ENCODE measurements at places on chromosomes 1 and 21. TPM values are rescaled to one million over a fixed set of nuclear protein-coding genes. Genes with fewer than 3 reads are reported as not detected.

DNA sequence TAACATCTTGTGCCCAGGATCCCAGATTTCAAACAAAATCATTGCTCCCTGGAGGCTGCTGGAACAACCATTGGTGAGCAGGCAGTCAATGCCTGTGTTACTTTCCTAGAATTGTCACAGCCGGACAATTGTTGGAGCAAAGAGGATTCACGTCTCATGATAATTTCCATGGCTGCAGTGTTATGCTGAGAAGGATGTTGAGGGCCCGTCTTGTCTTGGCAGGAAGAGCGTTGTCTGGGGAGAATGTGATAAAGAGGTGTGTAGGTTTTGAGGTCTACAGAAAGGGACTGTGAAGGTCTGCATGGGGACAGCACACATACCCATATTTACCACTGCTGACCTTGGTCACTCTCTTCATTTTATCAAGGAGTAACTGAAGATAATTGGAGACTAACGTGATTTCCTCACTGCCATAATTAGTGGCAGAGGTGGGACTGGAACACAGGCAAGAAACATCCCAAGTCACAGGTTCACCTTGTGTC lies 6.3 kb downstream of the MECR start:
- no peak for DNase-seq

DNA sequence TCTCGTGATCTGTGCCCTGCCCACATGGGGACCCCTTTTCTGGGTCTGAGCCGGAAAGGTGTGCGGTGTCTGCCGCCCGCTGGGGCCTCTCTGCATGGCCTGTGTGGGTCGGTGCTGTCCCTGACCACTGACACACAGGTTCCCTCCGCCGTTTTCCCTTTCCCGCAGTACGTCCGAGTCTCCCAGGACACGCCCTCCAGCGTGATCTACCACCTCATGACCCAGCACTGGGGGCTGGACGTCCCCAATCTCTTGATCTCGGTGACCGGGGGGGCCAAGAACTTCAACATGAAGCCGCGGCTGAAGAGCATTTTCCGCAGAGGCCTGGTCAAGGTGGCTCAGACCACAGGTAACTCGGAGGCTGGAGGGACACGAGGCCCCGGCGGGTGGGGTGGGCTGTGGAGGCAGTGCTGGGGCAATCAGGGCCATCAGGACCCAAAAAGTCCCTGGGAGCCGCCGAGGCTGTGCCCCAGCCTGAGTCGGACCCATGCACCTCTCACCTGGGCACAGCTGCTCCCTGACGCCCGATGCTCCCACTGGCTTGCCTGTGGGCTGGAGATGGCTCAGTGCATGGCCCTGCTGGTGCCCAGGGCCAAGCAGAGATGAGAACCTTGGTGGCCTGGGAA lies 13.3 kb downstream of the TRPM2 start:
- DNase-seq = peak; percentile 54

DNA sequence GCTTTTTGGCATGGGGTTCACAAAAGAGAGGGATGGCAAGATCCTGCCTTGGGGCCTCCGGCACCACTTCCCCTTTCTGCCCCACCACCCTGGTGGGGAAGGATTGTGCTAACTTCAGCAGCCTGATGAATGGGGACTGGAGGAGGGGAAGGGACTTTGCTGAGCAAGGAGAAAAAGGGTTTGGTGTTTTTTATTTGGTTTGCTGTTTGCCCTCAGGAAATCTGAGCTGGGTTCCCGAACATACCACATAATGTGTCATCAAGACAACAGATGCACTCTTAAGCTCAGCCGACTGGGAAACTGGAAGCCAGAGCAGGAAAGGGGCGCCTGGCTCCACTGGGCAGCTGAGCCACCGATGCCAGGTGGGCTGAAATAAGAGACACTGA lies 19.8 kb downstream of the OLFML2B start:
- DNase-seq = no peak

Gene LRRC38
- total RNA-seq = 0.17 TPM
